ENCODE measurements at places on chromosomes 2 and 18. TPM values are rescaled to one million over a fixed set of nuclear protein-coding genes. Genes with fewer than 3 reads are reported as not detected.

DNA sequence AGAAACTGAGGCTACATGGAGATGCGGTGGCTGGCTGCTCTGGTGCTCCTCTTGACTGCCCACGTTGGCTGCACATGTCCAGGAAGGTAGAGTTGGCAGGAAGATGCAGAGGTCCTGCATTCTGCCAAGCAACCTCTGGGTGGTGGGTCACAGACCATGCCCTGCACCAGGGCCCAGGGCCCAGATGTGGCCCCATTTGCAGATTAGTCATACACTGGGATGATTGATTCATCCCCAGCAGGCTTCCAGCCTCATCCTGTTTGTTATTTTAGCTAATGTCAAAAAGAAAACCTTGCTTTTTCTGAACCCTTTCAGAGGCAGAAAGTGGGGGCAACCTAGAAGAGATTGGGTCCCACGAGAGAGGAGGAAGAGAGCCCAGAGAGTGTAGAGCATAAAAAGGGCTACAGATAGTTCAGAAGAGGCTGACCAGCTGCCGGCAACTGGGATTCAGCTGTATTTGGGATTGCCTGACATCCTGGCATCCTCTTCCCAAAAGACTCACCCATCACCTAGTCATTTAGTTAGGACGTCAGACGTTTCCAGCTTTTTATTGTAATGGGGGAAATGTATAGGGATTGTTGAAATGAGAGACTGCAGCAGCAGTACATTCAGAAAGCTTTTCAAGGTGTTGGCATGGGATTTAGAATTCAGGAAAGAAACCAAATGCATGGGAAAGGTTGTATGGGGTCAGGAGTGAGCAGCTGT is 101.9 kb downstream of the CTIF start:
- H3K4me1 ChIP-seq: peaks cover 28% of the 10 kb centered on the region
- H3K36me3 ChIP-seq: peaks cover 96% of the 10 kb centered on the region
- no peak overlapping the region for H3K4me3 ChIP-seq
- no peaks in the 10 kb centered on the region for H3K27me3 ChIP-seq
- DNase-seq: peak; percentile 65

- no peaks in the 10 kb centered on the region for H3K36me3 ChIP-seq
- no peak overlapping the region for H3K27ac ChIP-seq
- no peak for DNase-seq
- no peak overlapping the region for H3K4me3 ChIP-seq
Measured at GRCh38 chr2:3099860-3100234, 277.8 kb downstream of the EIPR1 start.

- H3K36me3 ChIP-seq: no peaks in the 10 kb centered on the region
- no peak for DNase-seq
- H3K27me3 ChIP-seq: peaks cover 45% of the 10 kb centered on the region
- peak within 1 kb of the TSS; percentile 35 for H3K4me3 ChIP-seq
- H3K4me1 ChIP-seq: peaks cover 4% of the 10 kb centered on the region
Measured at GRCh38 chr2:73284296-73285158, at the start of gene FBXO41. FBXO41 (minus strand) TSS chr2:73284478; CDS start chr2:73269630, 14,848 bp downstream.

- no peak for DNase-seq
- no peak overlapping the region for H3K4me3 ChIP-seq
- H3K27ac ChIP-seq: no peak overlapping the region
Measured at GRCh38 chr2:200173691-200174090, 132.8 kb upstream of the SPATS2L start.

The GLI2 gene
- total RNA-seq: 20.0 TPM

GRCh38 chr2:23497063-23497462 is 112.1 kb downstream of the KLHL29 start:
- no peaks in the 10 kb centered on the region for H3K36me3 ChIP-seq
- H3K4me1 ChIP-seq: no peaks in the 10 kb centered on the region
- H3K27me3 ChIP-seq: no peaks in the 10 kb centered on the region
- no peak overlapping the region for H3K27ac ChIP-seq
- DNase-seq: no peak
- H3K4me3 ChIP-seq: no peak overlapping the region

The ZNF142 gene
- total RNA-seq: 6.9 TPM

GRCh38 chr2:199684832-199685231 is 166.2 kb downstream of the FTCDNL1 start:
- no peak overlapping the region for H3K27ac ChIP-seq
- H3K27me3 ChIP-seq: no peaks in the 10 kb centered on the region
- DNase-seq: no peak
- H3K4me3 ChIP-seq: no peak overlapping the region
- no peaks in the 10 kb centered on the region for H3K4me1 ChIP-seq

DNA sequence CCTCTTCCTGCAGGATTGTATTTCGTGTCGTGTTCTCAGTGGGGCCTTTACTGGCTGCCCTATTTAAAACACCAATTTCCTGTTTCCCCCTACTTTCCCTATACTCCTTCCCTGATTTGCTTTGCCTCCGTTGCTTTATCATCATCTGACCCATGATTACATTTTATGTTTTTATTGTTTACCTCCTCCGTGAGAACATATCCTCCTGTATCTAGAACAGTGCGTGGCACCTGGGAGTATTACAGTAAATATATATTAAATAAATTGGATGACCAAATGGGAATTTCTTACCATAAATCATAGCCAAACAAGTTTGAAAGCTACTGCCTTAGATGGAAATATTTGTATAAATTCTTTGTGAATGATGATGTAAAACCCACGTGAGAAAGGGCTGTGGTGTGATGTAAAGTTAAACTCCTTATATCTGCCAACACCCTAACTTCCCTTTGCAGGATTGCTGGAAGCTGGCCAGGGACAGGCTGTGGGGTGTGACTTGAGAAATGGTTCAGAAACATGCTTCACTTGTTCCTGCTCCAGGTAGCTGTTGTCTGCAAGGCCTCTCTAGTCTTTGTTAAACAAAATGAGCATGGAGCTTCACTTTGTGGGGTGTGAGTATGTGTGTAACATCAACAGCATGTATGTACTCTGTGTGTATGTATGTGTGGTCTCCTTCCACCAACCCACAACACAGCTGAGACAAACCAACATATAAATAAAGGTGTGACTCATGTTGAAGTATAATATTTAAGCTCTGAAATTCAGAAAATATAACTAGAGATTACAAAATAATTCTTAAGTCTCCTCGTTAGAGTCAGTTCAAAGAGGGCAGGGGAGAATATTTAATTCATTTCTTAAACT is 40.3 kb downstream of the LHCGR start:
- peaks cover 14% of the 10 kb centered on the region for H3K4me1 ChIP-seq
- no peaks in the 10 kb centered on the region for H3K36me3 ChIP-seq
- no peak overlapping the region for H3K27ac ChIP-seq
- H3K4me3 ChIP-seq: no peak overlapping the region
- no peaks in the 10 kb centered on the region for H3K27me3 ChIP-seq
- no peak for DNase-seq

DNA sequence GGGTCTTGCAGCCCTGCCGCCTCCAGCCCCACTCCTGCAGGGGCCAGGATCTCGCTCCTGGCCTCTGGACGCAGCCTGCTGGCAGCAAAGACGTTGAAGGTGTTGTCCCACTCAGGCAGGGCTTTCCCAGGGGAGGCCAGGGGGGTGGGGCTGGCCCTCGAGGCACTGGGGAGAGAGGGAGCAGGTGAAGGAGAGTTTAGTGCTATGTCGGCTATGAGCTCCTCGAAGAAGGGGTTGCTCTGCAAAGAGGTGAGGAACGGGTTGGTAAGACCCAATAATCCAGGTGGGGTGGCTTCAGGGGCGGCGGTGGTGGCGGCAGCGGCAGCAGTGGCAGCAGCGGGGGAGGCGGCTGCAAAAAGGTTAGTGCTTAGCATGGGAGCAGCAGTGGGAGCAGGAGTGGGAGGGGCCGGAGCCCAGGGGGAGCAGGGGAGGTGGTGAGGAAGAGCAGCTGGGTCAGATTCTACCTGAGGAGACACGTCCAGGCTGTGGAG is 9.7 kb upstream of the SFXN5 start:
- peaks cover 25% of the 10 kb centered on the region for H3K36me3 ChIP-seq
- no peak for DNase-seq
- H3K27me3 ChIP-seq: no peaks in the 10 kb centered on the region

The FZD7 gene
- total RNA-seq: 90.7 TPM

GRCh38 chr2:182316950-182317349 is 109.9 kb downstream of the PDE1A start:
- no peaks in the 10 kb centered on the region for H3K36me3 ChIP-seq
- no peak for DNase-seq
- H3K4me1 ChIP-seq: peaks cover 8% of the 10 kb centered on the region
- H3K4me3 ChIP-seq: no peak overlapping the region
- no peak overlapping the region for H3K27ac ChIP-seq

DNA sequence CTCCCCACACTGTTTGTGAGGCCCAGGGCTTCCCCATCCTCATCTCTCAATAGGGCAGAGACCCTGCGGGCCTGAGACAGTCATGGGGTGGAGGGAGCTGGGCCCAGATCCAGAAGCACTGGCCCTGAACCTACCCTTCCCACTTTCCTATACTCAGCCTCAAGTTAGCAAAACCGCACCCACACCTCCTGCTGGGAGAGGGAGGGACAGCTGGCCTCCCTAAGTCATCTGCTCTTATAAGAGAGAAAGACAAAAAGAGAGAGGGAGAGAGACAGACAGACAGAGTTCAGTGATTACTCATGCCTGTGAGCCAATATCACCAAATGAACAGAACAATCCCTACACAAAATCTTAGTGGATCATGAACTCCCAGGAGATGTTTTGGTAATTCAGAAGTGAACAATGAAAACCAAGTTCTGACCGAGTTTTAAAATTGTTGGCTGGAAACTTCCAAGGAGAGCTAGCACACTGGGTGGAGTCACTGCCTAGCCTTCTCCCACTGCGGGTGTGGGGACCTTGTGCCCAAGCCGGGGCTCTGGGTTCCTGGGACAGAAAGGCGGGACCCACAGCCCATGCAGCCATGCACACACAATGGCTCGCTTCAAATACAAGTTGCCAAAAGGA is 130.5 kb downstream of the PXDN start:
- peak; percentile 67 for DNase-seq
- H3K27me3 ChIP-seq: no peaks in the 10 kb centered on the region
- no peak overlapping the region for H3K4me3 ChIP-seq
- peaks cover 11% of the 10 kb centered on the region for H3K4me1 ChIP-seq
- no peaks in the 10 kb centered on the region for H3K36me3 ChIP-seq

The OSBPL6 gene
- 0.03 TPM for total RNA-seq

The LAMA3 gene
- total RNA-seq: 0.25 TPM

The TBR1 gene
- 0.03 TPM for total RNA-seq

GRCh38 chr18:39871961-39872360 is 2083.1 kb upstream of the PIK3C3 start:
- no peak for DNase-seq
- no peak overlapping the region for H3K27ac ChIP-seq
- H3K4me3 ChIP-seq: no peak overlapping the region
- no peaks in the 10 kb centered on the region for H3K27me3 ChIP-seq
- H3K4me1 ChIP-seq: no peaks in the 10 kb centered on the region

The POMC gene
- not detected for total RNA-seq

The SERPINB12 gene
- total RNA-seq: not detected

Measured in SJSA1 (cell line).